ENCODE measurements at places on chromosomes 5 and 9. TPM values are rescaled to one million over a fixed set of nuclear protein-coding genes. Genes with fewer than 3 reads are reported as not detected.

LCN12 gene
- total RNA-seq = 1.5 TPM

- no peak overlapping the region for H3K4me3 ChIP-seq
- H3K4me1 ChIP-seq = no peaks in the 10 kb centered on the region
- no peak for DNase-seq
- H3K27ac ChIP-seq = no peak overlapping the region
- H3K36me3 ChIP-seq = no peaks in the 10 kb centered on the region
These were observed 78.6 kb upstream of the RGMB start for GRCh38 chr5:98694902-98695301.

PAX5 gene
- 0.51 TPM for total RNA-seq

- no peak overlapping the region for H3K27ac ChIP-seq
- H3K4me1 ChIP-seq = no peaks in the 10 kb centered on the region
These were observed 544.0 kb downstream of the ACTL7B start for GRCh38 chr9:108311745-108312144.

DNA sequence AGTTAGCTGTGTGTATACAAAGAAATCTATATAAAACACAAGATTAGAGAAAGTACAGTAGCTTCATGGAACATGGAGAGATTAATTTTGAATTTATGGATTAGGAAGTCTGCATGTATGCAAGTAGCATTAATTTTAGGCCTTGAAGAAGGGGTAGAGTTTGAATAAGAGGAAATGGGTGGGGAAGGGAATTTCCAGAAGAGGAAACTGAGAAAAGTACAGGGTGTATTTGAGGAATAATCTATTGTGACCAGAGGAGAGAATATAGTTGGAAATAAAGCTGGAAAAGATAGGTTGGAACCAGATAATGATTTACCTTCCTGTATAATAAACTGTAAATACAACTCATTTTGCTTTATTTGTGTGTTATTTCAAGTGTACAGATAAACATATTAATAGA lies 53.6 kb downstream of the CWC27 start:
- H3K27me3 ChIP-seq = no peaks in the 10 kb centered on the region
- H3K4me1 ChIP-seq = peaks cover 12% of the 10 kb centered on the region
- H3K4me3 ChIP-seq = no peak overlapping the region
- DNase-seq = no peak

DNA sequence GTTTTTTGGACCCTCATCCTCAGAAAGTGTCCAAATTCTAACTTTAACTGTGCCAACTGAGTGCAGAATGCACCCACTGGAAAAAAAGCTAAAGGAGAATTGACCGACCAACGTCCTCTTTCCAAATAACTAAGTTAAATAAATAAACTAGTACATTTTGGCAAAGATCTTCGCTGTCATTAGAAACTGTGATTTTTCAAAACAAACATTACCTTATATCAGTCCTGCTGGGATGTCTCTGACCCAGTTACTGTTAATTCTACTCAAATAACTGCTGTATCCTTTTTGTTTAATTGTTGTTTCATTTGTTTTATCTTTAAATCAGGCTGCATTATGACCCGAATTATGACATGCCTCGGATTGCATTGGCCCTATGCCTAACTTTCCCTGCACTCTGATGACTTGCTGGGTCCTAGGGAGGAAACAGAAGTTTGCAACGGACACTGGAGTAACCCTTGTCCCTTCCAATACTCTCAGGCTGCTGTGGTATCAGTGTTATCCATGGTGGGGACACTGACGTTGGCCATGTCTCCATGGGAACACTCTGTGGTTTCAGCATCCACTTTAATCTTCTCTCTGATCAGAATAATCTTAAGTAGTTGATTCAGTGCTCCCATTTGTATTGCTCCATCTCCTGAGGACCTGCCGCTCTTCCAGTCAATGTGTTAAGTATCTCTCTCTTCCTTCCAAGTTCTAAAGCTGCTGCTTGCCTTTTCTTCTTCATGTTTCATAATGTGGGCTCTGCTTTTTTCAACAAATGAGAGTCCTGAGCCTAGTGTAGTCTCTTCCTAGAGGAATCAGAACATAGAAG lies 11.1 kb upstream of the IFNA5 start:
- H3K27me3 ChIP-seq = no peaks in the 10 kb centered on the region
- H3K27ac ChIP-seq = no peak overlapping the region
- H3K36me3 ChIP-seq = peaks cover 2% of the 10 kb centered on the region

RALGPS1 gene
- 1.2 TPM for total RNA-seq

DMGDH gene
- total RNA-seq = 0.50 TPM

DNA sequence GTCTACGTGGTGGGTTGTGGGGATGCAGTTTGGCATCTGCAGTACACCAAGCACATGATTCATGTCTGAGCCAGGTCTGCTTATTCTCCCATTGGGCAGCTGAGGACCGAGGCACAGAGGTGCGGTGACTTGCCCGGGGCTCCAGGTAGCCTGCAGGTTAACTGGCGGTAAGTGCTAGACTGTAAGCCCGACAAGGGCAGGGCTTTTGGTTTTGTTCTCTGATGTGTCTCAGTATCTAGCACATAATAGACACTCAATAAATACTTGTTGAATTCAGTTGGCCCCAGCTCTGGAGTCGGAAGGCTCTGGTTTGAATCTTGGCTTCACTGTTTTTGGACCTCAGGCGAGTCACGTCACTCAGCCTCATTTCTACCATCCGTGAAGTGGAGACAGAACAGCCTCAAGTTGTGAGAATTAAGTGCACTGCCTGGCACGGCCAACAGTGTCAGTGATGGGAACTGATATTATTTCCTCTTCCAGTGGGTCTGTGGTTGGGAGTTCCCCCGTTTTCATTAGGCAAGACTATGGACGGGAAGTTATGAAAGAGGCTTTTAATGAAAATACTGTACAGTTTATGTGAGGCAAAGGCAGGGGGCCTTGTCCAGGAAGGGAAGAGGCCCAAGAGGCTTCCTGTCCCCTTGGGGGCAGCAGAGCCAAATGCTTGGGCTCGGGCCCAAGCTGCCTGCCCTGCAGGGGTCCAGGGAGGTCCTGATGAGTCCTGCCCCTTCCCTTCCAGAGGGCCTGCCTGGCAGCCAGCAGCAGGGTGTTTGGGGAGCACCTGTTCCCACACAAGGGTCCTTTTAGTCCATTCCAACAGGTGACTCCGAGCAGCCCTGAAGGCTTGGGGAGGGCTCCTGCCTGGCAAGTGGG lies 3.3 kb downstream of the PRELID1 start:
- no peaks in the 10 kb centered on the region for H3K27me3 ChIP-seq
- no peak for DNase-seq
